ENCODE measurements at places on chromosomes 2 and 18. TPM values are rescaled to one million over a fixed set of nuclear protein-coding genes. Genes with fewer than 3 reads are reported as not detected.

GRCh38 chr2:233443511-233444183, 89.4 kb downstream of the DGKD start:
- peaks cover 95% of the 10 kb centered on the region for H3K36me3 ChIP-seq
- H3K27ac ChIP-seq, result no peak overlapping the region
- H3K27me3 ChIP-seq, result no peaks in the 10 kb centered on the region
- peak; percentile 55 for DNase-seq

GRCh38 chr2:98749066-98749450, 18.1 kb upstream of the MGAT4A start:
- peak; percentile 70 for DNase-seq
- H3K27me3 ChIP-seq, result no peaks in the 10 kb centered on the region
- no peaks in the 10 kb centered on the region for H3K36me3 ChIP-seq
- H3K4me3 ChIP-seq, result no peak overlapping the region

DNA sequence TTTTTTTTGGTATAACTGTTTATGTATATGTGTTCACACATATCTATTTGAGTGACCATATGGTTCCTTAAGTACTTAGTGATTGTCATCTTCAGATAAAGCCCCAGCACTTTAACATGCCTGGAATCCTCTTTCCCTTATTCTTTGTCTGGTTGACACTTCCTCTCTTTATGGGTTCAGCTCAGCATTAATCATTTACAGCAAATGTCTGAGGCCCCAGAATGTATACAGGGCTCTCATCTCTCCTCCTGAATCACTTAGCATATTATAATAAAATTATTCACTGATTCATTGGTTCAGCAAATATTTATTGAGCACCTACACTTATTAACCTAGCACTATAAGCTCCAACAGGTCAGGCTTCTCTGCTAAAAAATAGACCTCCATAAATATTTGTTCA, 43.5 kb upstream of the CD28 start:
- H3K36me3 ChIP-seq, result no peaks in the 10 kb centered on the region
- no peak overlapping the region for H3K27ac ChIP-seq
- H3K27me3 ChIP-seq, result no peaks in the 10 kb centered on the region

GRCh38 chr2:166193407-166193806, 65.6 kb upstream of the SCN1A start:
- H3K27me3 ChIP-seq, result no peaks in the 10 kb centered on the region
- no peak overlapping the region for H3K4me3 ChIP-seq
- no peak overlapping the region for H3K27ac ChIP-seq
- no peaks in the 10 kb centered on the region for H3K36me3 ChIP-seq

GRCh38 chr18:26464128-26465011, 84.0 kb downstream of the KCTD1 start:
- no peak overlapping the region for H3K27ac ChIP-seq
- DNase-seq, result no peak
- H3K27me3 ChIP-seq, result no peaks in the 10 kb centered on the region
- H3K4me1 ChIP-seq, result peaks cover 6% of the 10 kb centered on the region
- no peak overlapping the region for H3K4me3 ChIP-seq

DNA sequence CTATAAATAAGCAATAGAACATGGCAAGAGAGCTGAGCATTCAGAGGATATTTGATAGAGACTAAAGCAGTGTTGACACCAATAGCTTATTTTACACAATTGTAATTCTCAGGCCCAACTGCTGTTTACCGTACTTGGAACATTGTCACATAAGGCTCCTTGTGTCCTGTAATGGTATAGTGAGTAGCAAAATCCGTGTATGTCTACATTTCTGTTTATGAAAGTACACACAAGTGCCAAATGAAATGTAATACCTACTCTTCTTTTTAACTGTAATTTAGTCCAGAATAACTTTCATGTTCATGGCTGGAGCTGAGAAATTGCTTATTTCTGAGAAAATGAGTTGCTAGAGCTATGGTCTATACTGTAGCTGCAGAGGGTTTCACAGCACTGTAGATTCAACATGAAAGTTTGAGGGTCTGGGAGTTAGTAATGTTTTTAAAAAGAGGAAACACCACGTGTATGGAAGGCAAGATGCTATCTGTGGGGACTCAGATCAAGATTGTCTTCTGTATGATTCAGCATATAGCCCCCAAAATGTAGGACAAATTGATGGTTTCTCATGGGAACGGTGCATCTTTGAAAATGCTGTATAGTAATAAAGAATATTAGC, 110.2 kb upstream of the NOSTRIN start:
- H3K27ac ChIP-seq, result no peak overlapping the region
- DNase-seq, result no peak
- no peaks in the 10 kb centered on the region for H3K4me1 ChIP-seq
- no peak overlapping the region for H3K4me3 ChIP-seq
- H3K27me3 ChIP-seq, result no peaks in the 10 kb centered on the region
- H3K36me3 ChIP-seq, result peaks cover 4% of the 10 kb centered on the region

Gene SLC14A1
- 0.86 TPM for total RNA-seq

Gene KCNS3
- 23.0 TPM for total RNA-seq

Gene ARHGAP25
- 43.5 TPM for total RNA-seq

Gene ASXL2
- total RNA-seq, result 32.9 TPM

Gene ABCG8
- total RNA-seq, result not detected

Gene MC4R
- total RNA-seq, result 0.17 TPM

Gene AGXT
- total RNA-seq, result not detected

Gene ST3GAL5
- 102 TPM for total RNA-seq

Gene KIF1A
- total RNA-seq, result 0.87 TPM
